ENCODE measurements at places on chromosomes 5 and 9.
A peak's percentile ranks its signal among the peaks of the same experiment; 100 is the strongest.

DNA sequence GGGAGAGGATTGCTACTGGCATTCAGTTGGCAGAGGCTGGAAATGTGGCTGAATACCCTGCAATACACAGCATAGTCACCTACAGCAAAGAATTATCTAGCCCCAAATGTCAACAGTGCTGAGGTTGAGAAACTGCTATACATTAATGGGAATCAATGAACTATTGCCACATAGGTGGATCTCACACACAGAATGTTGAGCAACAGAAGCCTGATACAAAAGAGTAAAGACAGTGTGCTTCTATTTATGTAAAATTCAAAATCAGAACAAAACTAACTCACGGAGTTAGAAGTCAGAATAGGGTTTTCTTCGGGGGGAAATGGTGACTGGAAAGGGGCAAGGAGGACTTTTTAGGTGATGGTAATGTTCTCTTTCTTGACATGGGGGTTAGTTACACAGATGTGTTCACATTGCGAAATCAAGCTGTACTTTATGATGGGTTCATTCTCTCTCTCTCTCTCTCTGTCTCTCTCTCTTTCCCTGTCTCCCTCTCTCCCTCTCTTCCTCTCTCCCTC lies 45.7 kb upstream of the PANK3 start:
- no peak for DNase-seq

- no peak for DNase-seq
Measured at GRCh38 chr5:148909040-148909439, 82.6 kb downstream of the ADRB2 start.

DNA sequence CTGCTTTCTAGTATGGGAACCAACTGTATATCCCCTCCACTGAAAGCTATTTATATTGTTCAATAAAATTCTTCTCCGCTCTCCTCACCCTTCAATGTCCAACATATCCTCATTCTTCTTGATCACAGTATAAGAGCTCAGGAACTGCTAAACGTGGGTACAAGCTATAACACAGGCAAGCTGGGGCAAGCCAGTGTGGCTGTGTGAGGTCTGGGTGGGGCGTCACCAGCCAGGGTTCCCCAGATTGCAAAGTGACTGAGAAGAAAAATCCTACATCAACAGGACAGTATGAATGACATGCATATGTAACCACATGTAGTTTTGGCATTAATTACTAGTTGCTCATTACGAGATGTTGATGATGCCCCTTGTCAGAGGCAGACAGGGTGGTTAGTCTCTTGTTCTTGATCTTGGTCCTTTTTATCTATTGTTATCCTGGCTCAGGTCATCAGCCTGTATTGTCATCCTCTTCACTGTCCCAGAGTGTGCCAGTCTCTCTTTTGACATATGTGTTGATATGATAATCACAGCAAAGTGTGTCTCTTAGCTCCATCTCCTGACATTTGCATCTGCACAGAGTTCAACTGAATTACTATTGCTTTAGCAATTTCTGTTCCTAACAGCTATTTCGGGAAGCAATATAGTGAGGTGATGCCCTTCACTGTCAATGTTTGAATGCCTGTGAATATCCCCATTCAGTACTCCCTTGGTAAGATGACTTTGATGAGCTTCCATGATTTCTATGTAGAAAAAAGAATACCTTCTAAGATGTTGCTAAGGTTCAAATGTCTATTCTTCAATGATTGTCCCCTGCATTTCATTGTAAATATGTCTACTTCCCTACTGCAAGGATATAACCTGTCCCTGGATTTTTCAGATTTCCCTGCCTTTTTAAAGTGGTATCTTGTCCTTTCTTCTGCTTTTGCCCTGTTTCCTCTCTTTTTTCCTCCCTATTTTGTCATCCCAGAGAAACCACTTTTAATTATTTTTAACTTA lies 140.3 kb downstream of the MAT2B start:
- no peak for DNase-seq

DNA sequence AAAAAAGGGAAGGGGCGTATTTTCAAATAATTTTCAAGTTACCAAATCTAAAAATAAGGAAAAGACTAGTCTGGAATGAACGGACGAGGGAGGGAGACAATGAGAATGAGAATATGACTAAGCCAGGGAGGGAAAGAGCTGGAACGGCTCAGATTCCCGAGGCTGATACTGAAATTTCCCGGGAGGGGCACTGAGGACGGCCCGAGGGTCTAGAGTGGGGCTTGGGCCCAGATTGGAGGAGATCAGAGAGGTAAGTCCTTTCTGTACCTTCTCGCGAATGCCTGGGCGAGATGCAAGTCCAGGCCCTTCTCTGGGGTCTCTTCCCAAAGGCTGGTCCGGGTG lies 3.4 kb upstream of the CCIN start:
- no peak for DNase-seq

DNA sequence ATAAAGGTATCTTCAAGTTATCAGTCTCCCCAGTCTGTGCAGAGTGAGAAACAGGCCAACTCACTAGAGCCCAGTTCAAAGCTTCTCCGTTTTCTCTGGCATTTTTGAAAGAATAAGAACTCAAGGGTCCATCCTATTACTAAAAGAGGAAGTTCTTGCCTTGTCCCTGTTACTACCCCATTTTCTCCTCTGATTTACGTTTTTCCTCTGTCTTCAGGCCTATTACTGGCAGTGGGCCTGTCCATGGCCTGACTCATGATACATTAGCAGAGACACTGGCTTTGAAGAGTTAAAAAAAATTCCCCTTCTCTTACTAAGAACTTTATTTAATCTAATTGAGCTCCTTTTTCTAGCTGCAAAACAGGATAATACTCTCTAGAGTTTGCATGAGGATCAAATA lies 624.0 kb upstream of the KLF4 start:
- no peak for DNase-seq

DNA sequence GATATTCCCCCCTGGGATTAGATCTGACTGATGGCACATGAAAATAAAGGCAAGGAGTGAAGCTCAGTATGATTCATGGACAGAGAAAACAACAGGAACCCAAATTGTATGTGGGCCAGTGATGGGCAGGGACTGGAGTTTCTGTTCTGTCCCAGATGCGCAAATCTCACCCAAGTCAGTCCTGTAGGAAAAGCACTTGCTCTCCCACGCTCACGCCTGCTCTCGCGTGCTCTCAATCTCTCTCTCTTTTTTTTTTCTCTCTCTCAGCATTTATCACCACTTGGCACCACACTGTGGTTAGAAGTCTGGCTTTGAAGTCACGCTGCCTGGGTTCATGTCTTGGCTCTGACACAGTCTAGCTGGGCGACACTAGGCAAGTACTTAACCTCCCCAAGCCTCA lies 106.5 kb upstream of the LRRTM2 start:
- DNase-seq, result peak; percentile 32

- DNase-seq, result no peak
Measured at GRCh38 chr9:120265791-120266190, 314.2 kb downstream of the CDK5RAP2 start.

DNA sequence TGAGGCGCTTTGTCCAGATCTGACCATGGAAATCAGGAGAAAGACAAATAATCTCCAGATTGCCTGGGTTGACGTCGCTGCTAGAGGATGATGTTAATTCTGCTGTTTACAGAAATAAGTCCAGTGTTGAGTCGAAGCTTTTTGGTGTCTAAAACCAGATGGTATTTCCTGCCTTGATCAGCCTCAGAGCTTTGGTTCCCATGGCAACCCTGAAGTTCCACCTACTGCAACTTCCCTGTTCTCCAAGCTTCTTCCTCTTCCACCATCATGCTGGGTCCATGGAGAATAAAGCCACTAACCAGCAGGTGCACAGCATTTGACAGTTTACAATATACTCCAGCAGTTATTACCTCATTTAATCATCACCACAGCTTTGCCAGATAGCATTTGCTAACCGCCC lies 18.0 kb upstream of the GABBR2 start:
- DNase-seq, result peak; percentile 28

GRCh38 chr9:127530206-127530941 lies 79.1 kb downstream of the LRSAM1 start:
- DNase-seq, result no peak

DNA sequence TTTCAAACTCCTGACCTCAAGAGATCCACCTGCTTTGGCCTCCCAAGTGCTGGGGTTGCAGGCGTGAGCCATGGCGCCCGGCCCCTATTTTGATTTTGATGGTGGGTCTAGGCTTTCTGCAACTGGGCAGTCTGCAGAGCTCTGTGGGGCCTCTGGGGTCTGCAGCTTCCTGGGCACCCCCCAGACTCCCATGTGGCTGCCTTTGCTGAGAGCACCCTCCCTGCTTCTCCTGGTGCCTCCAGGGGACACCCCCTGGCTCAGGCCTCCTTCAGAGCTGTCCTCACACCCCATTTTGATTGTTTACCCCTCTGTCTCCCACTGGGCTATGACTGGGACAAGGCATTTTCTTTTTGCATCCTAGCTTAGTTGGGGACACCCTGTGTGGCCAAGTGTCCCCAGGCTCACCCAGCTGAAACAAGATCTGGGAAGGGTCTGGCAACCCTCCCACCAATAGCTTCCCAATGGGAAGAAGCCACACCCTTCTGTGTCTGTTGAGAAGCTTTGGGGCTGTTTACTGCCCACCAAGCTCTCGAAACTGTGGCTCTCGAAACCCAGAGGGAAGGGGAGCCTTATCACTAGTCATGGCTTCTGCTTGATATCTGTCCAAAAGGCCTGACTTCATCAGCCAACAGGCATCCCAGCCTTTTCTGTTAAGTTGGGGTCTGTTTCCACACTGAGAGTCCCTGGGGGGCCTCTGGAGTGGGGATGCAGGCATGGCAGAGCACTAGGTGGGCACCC lies 204.4 kb upstream of the IER5L start:
- no peak for DNase-seq

GRCh38 chr5:28404363-28405071 lies 1366.1 kb upstream of the CDH9 start:
- DNase-seq, result no peak

GRCh38 chr5:33379757-33380156 lies 61.0 kb upstream of the TARS1 start:
- no peak for DNase-seq

DNA sequence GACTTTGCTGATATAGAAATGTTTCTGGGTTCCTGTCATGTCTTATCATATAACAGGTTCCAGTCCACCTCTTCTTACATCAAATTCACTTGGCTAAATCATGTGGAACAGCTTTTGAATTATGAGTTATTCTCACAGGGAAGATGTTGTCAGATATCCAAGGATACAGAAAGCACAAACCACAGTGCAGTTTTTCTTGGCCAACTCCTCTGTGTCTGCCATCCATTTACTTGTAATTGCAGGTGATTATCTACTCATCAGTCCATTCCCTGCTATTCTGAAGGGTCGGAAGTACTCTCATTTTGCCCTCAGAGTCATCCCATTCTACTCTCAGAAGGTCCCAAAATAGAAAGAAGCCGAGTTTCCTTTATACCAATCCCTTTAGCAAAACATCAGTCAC lies 10.0 kb downstream of the MARCHF11 start:
- DNase-seq, result no peak

GRCh38 chr9:79026316-79026715 lies 545.4 kb upstream of the TLE4 start:
- no peak for DNase-seq

GRCh38 chr5:80125022-80125961 lies 90.1 kb downstream of the THBS4 start:
- DNase-seq, result no peak

- no peak for DNase-seq
Measured at GRCh38 chr9:126561582-126561981, 52.1 kb upstream of the LMX1B start.

DNA sequence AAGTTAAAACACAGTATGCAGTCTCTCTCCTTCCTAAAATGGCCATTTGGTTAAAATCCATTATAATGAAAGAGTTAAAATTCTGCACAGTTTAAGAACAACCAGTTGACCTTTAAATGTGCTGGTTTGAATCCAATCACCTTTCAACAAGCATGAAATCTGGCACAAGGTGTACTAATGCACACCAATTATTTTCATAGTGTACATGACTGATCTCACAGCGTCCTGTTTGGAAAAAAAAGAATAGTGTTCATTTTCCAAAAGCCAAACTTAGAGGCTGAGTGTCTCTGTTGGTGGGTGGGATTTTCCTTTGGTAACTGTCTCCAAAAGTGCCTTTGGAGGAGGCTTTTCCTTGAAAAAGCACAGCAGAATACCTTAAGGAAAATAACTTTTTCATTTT lies 180.6 kb downstream of the DEPDC1B start:
- no peak for DNase-seq

- no peak for DNase-seq
Measured at GRCh38 chr5:83145882-83146331, 68.6 kb downstream of the XRCC4 start.

DNA sequence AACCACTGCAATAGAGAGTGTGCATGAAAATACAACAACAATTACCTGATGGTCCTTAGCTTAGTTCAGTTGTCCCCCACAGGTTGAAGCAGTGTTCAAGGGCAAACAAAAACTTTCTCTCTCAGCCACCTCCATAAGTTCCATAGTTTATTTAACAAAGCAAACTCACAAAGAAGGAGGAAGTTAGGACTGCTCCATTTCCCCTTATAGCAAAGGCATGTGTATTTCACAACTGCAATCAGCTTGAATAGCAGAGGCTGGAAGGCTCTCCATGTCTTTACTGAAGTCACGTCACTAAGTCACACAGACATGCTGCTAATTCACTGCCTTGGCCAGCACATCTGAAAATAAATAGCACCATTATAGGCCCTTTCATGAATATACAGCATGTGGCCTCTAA lies 43.3 kb downstream of the DOCK8 start:
- DNase-seq, result no peak

DNA sequence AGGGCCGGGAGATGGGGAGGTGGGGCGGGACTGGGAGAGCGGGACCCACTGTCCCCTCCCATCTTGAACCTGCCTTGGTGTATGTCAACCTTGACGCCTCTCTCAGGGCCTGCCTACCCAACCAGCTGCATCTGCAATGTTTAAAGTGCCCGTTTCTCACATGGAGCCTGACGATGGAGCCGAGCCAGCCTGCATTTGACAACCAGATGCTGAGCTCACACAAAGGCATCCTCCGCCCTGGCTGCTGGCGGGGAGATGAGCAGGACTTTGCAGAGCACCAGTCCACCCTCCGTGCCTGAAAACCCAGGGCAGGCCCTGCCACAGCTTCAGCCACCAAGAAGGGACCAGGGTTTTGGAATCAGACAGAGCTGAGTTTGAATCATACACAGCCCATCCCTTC lies 141.1 kb upstream of the SMIM23 start:
- peak; percentile 38 for DNase-seq

- DNase-seq, result no peak
Measured at GRCh38 chr9:36924757-36925432, 109.2 kb downstream of the PAX5 start.

DNA sequence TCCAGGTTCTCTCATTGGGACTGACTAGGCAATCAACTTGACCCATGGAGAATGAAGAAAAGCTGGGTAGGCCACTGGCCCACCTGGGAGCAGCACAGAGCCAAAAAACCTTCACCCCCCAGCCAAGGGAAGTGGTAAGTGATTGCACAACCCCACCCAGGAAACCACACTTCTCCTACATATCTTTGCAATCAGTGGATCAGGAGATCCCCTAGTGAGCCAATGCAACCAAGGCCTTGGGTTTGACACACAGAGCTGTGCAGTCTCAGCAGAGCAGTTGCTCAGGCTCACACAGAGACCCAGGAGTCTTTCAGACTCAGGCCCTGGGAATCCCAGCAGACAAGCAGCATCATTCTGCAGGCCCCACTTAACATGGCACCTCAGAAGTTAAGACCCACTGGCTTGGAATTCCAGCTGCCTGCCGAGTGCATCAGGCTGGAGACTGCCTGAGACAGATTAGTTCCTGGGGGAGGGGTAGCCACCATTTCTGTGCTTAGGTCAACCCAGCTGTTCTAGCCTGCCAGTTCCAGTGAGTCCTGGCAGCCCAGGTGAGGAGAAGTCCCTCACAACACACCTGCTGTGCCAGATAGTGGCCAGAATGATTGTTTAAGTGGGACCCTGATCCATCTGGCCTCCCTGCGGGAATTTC lies 136.4 kb downstream of the SAXO1 start:
- no peak for DNase-seq

GRCh38 chr9:97854696-97855485 lies 1.9 kb downstream of the FOXE1 start:
- DNase-seq, result no peak
